ACHN (cell line): ENCODE measurements at places on chromosomes 12 and 14.

- DNase-seq, result peak; percentile 79
Measured at GRCh38 chr14:90697577-90698206, 118.5 kb downstream of the TTC7B start.

DNA sequence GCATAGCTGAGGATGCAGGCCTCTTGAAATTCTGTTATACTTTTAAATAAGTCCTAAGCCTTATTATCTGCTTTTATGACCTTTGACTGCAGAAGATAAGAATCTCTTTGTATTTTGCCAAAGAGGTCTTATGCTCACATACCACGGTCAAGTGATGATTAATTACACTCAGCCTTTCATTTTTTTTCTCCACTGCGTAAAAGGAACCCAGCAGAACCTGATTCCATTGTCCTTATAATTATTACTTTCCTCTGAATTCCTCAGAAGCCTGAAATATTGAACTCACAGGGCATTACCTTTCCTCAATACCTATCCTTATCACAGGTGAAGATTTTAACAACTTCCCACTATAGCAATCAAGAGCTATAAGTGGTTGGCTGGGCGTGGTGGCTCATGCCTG lies 498.7 kb upstream of the RPL10L start:
- no peak for DNase-seq

DNA sequence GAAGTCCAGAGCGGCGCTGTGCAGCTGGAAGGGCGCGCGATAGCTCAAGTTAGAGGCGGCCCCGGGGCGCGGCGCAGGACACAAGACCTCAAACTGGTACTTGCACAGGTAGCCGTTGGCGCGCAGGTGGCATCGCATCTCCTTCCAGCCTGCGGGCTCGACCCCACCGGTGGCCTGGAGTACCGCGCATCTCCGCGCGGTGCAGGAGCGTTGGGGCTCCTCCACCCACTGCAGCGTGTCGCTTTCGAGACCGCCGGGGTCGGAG lies 553 bp downstream of the CLEC14A start:
- no peak for DNase-seq

DNA sequence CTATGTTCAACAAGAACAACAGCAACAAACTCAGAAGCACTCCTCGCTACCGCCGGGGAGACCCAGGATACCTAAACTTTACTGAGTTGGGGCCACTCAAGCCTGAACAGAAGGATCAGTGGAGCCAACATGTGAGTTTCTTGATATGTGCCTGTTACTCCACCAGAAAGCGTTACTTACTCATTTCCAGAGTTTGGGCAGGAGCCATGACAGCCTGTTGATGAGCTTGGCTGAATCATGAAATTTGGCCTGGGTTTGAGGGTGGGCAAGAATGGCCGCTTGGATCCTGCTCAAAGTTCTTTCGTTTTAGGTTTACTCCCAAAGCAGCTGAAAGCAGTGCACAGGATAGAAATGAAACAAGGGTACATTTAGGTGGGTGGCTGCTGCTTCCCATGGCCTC lies 12.0 kb upstream of the GALNT6 start:
- no peak for DNase-seq

- DNase-seq, result peak; percentile 94
Measured at GRCh38 chr12:12899530-12900380, 8.4 kb downstream of the GPRC5A start.

DNA sequence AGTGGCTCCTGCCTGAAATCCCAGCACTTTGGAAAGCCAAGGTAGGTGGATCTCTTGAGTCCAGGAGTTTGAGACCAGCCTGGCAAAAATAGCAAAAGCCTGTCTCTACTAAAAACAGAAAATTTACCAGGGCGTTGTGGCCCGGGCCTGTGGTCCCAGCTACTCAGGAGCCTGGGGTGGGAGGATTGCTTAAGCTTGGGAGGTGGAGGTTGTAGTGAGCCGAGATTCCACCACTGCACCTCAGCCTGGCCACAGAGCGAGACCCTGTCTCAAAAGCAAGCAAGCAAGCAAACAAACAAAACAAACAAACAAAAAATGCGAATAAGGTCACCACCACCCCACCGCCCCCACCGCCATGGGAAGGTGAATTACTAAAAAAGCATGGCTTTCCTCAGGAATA lies 238.7 kb downstream of the ATXN7L3B start:
- no peak for DNase-seq

- DNase-seq, result no peak
Measured at GRCh38 chr12:3012786-3013185, 53.6 kb downstream of the TEAD4 start.

DNA sequence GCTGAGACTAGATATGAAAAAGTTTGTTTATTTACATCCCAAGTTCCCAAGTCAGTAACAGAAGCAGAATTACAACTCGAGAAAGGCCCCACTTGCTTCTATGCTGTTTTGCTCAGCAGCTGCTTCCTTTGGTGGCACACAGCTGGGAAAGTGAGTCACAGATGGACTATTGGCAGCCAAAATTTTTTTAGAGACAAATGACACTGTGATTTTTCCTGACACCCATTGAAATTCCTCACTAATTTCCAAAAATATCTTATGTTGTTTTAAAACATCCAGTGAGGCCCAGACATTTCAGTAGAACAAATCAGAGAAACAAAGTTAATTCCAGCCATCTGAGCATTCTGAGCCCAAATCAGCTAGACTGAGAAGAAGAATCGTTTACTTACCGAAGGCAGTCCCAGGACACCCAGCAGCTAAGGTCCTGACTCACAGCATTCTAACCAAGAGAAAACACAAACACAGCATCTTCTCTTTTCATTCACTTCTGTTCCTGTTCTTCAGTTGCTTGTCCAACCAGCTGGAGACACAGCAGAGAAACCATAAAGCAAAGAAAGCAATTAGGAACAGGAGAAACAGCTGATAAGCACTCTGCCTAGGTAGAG lies 188.3 kb downstream of the DAD1 start:
- DNase-seq, result no peak

DNA sequence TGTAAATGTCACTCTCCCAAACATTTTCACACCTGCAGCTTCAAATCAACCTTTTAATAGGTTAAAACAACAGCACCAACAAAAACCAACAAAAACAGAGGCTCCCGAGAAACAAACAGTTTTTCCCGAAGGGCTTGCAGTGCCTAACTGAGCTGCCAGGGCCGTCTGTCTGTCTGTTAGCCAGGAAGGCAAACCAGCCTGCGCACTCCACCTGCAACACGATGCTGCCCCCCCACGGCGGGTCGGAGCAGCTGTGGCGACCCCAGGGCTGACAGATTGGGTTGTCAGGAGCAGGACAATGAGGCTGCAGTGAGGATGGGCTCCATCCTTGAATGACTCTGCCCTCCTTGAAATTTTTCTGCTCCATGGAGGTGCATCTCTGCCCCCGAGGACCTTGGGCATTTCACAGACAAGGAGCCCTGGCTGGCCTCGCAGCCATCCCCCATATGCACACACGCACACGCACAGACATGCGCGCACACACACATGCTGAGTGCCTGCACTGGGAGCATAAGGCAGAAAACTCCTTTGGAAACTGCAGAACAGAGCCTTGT lies 2.6 kb downstream of the RTL1 start:
- DNase-seq, result no peak

- DNase-seq, result no peak
Measured at GRCh38 chr14:76664790-76665189, 96.5 kb upstream of the VASH1 start.

DNA sequence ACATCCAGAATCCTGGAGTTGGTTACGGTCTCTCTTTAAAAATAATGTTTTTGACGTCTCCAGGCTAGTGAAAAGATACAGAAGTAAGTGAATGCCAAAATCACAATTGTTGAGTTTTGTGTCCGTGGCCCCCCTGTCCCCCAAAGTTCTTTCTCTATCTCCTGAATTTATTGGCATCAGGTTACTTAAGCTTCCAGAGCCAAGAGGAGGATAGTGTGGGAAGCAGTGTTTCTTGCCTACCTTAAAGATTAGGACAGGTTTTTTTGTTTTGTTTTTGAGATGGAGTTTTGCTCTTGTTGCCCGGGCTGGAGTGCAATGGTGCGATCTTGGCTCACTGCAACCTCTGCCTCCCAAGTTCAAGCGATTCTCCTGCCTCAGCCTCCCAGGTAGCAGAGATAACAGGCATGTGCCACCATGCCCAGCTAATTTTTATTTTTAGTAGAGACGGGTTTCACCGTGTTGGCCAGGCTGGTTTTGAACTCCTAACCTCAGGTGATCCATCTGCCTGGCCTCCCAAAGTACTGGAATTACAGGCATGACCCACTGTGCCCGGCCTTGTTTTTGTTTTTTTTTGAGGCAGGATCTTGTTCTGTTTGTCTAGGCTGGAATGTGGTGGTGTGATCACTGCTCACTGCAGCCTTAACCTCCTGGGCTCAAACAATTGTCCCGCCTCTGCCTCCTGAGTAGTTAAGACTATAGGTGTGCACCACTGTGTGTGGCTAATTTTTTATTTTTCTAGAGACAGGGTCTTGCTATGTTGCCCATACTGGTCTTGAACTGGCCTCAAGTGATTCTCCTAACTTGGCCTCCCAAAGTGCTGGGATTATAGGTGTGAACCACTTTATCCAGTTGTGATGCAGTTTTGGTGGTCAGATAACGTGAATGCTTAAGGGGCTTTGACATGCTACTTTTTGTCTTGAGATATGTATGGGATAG lies 5.4 kb downstream of the SRSF5 start:
- no peak for DNase-seq

DNA sequence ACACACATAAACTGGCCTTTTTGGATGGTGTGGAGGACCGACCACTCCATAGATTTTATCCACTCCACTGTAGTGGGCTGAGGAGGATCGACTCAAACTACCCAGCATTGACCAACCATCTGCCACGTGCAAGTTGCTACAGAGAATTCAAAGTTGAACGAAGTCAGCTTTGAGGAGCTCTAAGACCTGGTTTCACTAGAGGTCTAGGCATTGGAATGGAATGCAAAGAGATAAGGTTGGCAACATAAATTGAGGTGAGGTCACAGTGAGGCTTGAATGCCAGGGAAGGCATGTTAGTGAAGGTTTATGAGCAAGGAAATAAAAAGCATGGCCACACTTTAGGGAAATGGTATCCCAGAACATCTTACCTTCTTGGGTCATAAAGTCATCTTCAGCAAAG lies 14.5 kb downstream of the VWF start:
- DNase-seq, result no peak

DNA sequence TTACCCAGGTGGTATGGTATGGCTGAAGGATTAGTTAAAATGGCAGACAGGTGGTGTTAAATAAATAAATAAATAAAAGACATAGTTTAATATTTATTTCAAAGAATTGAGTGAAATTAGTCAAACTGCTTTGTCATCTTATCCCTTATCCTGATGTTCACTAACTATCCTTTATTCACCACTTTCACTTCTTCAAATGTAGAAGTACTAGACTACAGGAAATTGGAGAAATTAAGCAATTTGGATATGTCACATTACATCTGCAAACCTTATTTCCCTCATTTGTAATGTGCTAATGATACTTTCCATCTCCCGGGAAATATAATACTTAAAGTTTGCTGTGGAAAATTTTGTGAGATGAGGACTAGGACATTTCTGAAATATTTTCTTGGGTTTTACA lies 1195.7 kb downstream of the LRFN5 start:
- no peak for DNase-seq

GRCh38 chr12:107439026-107439738 lies 246.4 kb upstream of the PWP1 start:
- no peak for DNase-seq

DNA sequence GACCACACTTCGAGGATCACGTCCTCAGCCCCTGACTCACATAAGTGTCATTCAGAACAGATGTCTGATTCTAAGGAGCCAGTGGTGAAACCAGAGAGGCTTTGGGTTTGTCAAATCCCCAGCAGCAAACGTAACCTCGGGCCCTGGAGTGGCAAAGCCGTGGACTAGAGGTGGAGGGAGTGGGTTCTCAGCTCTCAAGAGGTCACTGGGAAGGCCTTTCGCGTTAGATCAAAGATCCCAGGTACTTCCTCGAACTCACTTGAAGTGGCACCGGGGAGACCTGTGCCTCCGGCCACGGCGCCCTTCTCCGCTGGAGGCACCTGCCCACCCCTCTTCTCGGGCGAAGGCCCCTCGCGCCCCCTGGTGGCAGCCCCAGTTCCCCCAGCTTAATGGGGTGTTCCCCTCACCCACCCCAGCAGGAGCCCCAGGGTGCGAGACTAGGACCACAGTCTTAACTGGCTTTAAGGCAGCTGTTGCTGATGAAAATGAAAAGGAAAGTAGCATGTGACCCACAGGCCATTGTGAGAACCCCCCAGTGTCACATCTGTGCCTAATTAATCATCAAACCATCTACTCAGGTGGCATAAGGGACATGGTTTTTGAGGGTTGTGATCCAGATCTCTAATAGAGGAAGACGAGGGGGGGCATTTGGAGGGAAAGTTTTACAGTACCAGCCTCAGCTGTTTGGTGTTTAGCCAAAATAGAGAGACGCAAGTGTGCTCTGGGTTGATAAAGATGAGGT lies 672 bp upstream of the ESR2 start:
- DNase-seq, result peak; percentile 67

- DNase-seq, result no peak
Measured at GRCh38 chr12:5262885-5263284, 169.0 kb upstream of the NTF3 start.

- no peak for DNase-seq
Measured at GRCh38 chr12:130952171-130952954, 1.3 kb upstream of the ADGRD1 start.

DNA sequence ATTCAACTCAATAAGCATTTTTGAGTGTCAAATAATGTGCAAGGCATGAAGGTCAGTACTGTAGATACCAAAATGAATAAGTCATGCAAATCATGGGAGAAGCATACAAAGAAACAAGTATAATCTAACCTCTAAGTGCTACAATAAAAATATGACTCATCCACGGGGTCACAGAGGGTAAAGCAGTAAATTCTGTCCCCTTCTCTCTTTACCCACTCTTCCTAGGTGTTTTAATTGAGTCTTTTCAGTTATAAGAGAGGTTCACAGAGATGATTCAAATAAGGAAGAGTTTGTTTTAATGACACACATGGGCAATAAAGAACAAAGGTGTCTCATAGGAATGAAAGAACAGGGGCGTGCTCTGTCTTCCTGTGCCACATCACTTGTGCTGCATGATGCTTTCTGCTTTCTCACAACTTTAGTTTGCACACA lies 71.5 kb upstream of the DAAM1 start:
- no peak for DNase-seq

DNA sequence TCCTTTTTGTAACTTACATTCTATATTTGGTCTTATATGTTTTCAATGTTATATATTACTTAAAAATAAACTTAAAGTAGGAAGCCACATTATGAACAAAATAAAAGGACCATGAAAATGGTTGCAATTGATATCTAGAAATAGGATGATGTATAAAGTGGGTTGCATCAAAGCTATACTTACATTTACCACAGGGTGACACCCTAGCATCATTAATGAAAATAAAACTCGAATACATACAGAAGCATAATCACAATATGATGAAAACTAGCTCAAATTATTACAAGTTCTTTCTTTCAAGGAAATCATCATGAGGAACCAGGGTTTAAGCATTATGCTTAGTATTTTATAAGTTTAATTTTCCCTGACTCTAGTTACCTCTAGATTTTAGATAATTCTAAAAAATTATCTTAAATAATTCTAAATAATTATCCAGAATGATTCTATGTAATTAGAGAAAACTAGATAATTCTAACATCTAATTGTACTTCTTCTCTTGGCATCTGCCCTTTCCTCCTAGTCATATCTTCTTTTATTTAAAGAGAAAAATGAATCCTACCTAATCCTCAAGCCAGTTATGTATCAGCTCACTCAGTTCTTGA lies 31.2 kb downstream of the TAS2R7 start:
- peak; percentile 60 for DNase-seq

GRCh38 chr14:99565383-99565782 lies 38.6 kb downstream of the CCDC85C start:
- DNase-seq, result no peak

GRCh38 chr12:113119980-113120669 lies 15.4 kb downstream of the RASAL1 start:
- DNase-seq, result no peak

- DNase-seq, result peak; percentile 7
Measured at GRCh38 chr12:71208053-71208685, 50.4 kb upstream of the TSPAN8 start.
